ENCODE measurements at places on chromosomes 11 and 22.
A peak's percentile ranks its signal among the peaks of the same experiment; 100 is the strongest.

DNA sequence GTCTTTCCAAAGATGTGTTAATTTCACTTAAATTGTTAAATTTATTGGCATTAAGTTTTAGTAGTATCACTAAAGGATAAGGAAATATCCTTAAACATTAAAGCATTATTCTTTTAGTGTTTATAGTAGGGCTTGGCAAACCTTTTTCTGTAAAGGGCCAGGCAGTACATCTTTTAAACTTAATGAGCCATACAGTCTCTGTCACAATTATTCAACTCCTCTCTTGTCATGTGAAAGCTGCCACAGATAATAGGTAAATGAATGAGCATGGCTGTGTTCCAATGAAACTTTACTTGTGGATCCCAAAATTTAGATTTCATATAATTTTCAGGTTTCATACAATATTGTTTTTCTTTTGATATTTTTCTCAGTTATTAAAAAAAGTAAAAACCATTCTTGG, 268.2 kb upstream of the C11orf87 start:
- no peak for DNase-seq

DNA sequence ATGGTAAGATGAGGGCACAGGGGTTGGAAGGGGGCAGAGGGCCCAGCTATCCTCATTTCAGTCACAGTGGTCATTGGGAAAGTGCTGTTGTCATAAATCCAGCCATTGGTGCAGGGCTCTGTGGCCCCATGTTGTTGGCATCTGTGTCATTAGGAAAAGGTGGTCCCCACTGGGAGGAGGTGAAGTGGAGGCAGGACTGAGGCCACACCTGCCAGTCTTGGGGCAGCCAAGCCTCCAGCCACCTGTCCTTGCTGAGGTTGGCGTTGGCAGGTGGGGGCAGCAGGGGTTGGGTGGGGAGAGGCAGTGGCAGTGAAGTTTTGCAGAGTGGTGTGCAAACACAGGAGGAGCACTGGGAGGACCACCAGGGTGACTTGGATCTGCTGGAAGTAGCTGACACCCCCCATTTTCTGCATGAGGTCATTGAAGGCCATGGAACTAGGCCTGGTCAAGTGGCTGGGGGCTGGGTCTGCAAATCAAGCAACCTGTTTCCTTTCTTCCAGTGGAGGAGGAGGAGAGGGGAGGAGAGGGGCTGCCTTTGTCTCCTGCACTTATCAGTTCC, 25.3 kb downstream of the SLC22A6 start:
- no peak for DNase-seq

DNA sequence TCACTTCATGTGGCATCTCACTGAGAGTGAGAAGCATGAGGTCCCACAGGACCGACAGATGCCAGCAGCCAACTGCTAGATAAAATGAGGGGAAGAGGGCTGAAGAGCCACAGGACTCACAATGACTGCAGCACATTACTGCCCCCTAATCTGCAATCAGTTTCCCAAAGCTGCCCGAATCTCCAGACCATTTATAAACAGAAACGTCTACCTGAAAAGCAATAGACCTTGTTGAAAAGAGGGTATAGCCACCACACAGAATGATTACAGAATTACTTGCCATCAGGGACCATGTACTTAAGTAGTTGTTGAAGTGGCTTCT, 12.4 kb upstream of the TEF start:
- DNase-seq = no peak

DNA sequence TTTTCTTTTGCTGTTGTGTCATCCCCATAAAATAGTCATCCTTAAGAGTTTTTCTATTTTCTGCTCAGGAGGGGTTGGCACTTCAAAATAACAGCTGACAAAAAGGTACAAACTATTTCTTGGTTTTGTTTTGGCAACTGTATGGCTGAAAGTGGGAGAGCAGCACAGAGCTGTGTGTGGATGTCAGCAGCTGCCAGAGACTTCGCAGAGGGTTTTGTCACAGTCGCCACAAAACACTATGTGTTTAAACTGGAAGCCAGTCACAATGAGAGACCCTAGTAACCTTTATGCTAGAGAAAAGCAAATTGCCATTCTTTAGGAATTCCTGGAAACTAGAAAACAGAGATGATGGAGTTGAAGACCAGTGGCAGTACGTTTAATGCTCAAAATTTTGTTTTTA, 189.6 kb upstream of the CCDC90B start:
- no peak for DNase-seq

GRCh38 chr11:70716986-70717775, 318.9 kb downstream of the CTTN start:
- DNase-seq = no peak

DNA sequence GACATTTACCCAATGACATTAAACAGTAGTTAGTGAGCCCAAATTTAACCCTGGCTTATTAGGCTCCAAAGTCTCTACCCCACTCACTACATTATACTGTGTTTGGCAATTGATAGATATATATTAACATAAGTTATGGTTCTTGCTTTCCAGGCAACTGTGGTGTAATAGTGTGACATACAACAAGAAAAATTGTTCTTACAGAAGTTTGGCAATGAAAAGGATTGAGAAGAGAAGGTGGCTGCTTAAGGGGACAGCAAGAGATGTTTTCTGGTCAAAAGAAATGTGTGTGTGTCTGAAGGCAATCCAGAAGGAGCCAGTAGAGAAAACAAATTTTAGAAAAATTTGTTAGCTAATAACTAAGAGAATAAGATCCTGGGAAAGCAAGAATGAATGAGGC, 132.4 kb downstream of the SWAP70 start:
- DNase-seq = no peak

DNA sequence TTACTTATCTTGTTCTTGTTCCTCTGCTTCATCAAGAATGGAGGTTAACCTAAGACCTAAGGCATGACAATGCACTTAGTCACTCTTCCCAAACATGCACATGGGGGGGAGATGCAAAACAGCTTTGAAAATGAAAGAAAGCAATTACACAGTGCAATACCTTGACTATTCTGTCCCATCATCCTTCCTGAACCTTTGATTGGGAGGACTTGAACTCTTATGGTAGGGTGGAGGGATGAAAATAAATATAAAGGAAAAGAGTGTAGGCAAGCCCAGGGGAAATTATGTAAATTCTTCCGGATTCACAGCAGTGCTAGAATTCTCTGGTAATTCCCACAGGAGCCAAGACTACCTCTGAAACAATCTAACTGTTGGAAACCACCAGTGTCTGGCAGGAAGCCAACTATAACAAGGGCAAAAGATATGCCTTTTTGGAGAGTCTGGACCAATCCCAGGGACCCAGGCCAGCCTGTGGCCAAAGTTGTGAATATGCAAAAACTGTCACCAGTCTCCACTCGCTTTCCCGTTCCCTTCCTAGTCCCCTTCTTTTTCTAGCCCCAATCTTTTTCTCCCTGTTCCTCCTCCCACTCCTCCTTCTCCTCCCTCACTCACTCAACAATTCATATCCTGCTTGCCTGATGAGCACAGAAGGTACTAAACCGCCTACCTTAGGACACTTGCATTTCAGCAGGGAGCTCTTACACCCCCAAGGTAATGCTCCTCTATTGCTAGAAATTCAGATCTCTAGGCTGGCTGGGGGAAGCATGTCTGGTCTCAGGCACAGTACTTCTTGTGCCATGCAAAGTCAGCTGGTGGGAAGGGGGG, 2.5 kb upstream of the RCN1 start:
- DNase-seq = peak; percentile 81

DNA sequence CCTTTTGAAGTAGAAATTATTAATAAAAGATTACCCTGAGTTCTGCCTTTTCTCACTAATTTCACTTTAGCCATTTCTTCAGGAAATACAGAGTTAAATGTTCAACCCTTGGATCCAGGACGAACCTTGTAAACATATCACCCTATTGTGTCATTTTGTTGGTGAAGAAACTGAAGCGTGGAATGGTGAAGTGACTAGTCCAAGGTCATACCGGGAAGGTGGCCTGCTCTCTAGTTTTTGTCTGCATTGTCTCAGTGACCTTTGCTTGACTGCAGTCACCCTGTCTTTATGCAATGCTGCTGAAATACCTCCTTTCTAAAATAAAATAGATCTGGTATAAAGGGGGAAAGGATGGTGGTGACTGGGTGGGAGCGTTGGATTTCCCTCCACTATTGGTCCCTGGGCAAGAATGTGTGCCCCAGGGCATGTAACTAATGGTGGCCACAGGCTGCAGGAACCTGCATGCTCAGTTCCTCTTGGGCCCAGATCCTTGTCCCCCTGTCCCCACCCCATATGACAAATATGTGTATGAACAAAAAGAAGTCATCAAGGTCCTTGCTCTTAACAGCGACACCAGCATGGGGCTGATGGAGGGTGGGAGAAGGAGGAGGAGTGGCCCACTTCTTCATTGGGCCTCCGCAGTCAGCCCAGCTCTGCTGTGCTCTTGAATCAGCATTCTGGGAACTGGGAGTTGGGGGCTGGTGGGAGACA, 977 bp upstream of the SORL1-AS1 start:
- no peak for DNase-seq

DNA sequence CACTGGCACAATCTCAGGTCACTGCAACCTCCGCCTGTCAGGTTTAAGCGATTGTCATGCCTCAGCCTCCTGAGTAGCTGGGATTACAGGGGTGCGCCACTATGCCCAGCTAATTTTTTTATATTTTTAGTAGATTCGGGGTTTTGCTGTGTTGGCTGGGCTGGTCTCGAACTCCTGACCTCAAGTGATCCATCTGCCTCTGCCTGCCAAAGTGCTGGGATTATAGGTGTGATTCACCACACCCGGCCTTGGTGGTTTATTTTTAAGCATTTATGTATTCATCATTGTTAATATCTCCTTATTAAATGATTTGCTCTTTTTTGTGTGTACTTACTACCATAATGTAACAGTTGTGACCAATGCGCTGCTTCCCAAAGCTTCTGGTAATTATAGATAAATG, 171.7 kb downstream of the DDX10 start:
- no peak for DNase-seq

- no peak for DNase-seq
Observed at GRCh38 chr11:86481399-86481798, 106.7 kb downstream of the CCDC81 start.

DNA sequence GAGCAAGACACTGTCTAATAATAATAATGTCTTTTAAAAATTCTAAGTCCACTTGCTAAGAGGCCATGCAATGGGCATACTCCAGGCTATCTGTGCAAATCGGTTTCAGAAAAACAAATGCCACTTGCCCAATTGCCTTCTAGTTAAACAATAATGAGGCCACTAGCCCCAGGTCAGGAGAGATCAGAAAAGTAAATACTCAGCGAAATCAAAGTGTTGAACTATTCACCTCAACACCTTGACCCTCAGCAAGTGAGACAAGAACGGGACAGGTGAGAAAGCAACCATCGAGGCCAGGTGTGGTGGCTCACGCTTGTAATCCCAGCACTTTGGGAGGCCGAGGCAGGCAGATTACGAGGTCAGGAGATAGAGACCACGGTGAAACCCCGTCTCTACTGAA, 72.3 kb upstream of the SYN3 start:
- DNase-seq = no peak

- no peak for DNase-seq
Observed at GRCh38 chr11:118304568-118305248, at the start of gene CD3E. TSS of gene CD3E (plus strand) at chr11:118304730. CDS start at chr11:118304953, 223 bp downstream.

DNA sequence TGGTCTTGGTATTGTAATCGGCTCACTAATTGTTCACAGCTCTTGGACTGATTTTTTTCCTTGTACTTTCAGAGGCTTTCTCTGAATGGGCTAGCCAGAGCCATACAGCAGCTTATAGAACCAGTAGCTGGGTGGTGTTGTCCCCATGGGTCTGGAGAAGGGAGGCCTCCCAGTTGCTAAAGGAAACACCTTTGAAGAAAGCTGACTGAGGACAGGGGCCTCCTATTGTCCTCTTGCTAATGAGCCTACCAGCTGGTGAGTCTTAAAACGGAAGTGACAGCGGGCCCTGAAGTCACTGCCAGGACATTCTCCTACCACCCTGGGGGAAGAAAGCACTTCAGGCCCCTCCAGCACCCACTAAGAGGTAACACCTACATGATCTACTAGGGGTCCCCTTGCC, 9.9 kb downstream of the FADS3 start:
- DNase-seq = no peak

DNA sequence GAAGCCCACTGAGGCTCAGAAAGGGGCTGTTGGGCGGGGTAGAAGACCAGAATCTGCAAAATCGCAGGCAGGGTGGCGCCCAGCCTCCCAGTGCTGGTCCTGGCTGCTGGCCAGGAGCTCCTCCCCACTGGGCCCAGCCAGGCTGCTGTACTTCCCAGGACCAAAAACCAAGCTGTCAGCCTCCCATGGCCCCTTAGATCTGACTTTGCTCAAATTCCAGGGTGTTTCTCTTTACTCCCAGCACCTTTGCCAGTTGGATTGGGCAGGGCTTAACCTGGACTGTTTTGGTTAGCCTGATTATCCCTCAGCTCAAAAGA, 44.2 kb upstream of the WEE1 start:
- DNase-seq = no peak

GRCh38 chr11:10379022-10379421, 74.1 kb downstream of the ADM start:
- no peak for DNase-seq

DNA sequence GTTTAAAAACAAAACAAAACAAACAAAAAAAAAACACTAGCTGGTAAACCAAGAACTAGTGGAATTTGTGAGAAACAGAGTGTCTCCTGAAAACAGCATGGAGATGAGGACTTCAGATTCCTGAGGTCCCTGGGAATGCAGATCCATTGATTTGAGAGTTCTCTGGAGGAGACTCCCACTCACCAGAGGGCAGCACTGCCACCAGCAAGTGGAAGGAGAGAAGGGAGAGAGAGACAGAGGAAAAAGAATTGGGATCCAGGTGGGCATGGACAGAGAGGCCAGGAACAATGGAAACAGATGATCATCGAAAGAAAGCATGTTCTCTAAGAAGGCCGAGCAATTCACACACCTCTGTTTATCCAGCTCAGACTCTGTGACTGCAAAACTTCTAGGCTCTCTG, 31.8 kb downstream of the ETS1 start:
- no peak for DNase-seq

DNA sequence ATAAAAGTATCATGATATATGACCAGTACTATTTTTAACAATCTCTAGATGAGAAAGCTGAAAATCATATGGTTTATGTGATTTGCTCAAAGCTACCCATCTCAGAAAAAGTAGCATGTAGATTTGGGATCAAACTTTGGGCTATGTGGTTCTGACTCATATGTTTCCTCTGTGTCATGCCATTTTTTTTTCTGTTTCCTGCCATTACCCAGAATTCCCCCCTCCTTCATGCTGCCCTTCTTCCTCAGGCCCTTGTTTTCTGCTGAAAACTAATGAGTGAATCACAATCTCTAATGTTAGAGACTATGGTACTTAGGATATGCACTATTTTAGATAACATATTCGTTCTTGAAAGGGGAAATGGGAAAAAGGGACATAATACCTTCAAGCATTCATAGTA, 80.7 kb downstream of the JRKL start:
- DNase-seq = no peak

GRCh38 chr11:12134236-12134585, 23.8 kb downstream of the MICAL2 start:
- no peak for DNase-seq
